AG04450 (cell line): ENCODE measurements at places on chromosomes 1 and 21. TPM values are rescaled to one million over a fixed set of nuclear protein-coding genes. Genes with fewer than 3 reads are reported as not detected.

Gene CASQ2
- not detected in 2 replicates for polyA plus RNA-seq

Gene CR2
- polyA plus RNA-seq: not detected in 2 replicates

Gene HTR6
- not detected in 2 replicates for polyA plus RNA-seq

Gene EPB41
- polyA plus RNA-seq: 6.5 and 7.8 TPM in 2 replicates

Gene LCE1A
- not detected in 2 replicates for polyA plus RNA-seq
